ENCODE measurements at places on chromosomes 11 and 22.

- no peak for DNase-seq
These were observed 792.6 kb upstream of the RAG2 start for GRCh38 chr11:37390576-37391083.

DNA sequence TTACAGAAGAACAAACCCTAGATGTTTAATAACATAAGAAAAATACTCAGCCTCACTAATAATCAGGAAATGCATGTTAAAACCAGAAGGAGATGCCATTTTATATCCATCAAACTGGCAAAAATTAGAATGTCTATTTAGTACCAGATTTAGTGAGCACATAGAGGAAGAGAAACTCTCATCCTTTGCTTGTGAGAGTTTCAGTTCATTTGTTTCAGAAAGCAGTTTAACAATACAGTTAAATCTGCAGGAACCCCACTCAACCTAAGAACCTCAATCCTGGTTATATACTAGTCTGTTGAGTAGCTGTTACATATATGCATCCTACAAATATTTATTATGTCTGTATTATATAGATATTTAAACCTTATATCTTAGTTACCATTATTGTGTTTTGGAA is 172.6 kb downstream of the WNT11 start:
- no peak for DNase-seq

- DNase-seq, result no peak
These were observed 54.6 kb downstream of the MCM5 start for GRCh38 chr22:35454416-35455054.

DNA sequence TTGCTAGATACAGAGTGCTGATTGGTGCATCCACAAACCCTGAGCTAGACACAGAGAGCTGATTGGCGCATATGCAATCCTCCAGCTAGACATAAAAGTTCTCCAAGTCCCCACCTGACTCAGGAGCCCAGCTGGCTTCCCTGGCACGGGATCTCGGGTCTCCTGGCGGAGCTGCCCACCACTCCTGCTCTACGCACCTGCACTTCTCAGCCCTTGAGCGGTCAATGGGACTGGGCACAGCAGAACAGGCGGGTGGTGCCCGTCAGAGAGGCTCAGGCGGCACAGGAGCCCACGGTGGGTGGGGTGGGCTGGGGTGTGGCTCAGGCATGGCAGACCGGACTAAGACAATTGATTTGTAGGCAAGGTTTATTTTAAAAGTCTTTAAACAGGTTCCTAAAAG is 1365.5 kb downstream of the FAM181B start:
- no peak for DNase-seq

DNA sequence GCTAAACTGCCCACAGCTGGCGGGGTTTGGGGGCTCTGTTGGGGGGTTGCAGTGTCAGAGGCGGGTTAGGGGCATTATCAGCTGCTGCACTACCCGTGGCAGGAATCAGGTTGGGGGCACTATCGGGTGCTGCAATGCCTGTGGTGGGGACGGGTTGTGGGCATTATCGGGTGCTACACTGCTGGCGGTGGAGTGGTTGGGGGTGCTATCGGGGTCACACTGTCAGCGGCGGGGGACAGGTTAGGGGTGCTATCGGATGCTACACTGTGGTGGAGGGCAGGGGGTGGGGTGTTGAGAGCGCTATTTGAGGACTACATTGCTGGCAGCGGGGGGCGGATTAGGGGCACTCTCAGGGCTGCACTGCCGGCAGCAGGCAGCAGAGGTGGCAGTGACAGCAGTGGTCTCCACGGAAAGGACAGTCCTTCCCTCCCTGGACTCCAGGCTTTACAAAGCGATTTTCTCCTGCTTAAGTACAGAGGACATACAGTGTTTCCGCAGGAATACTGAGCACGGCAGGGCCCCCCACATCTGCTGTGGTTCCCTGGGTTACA is 119.5 kb upstream of the VPREB1 start:
- DNase-seq, result no peak
